CD4-positive, alpha-beta T cell (primary cell): ENCODE measurements at places on chromosomes 12 and 14. TPM values are rescaled to one million over a fixed set of nuclear protein-coding genes. Genes with fewer than 3 reads are reported as not detected.
A peak's percentile ranks its signal among the peaks of the same experiment; 100 is the strongest.

DNA sequence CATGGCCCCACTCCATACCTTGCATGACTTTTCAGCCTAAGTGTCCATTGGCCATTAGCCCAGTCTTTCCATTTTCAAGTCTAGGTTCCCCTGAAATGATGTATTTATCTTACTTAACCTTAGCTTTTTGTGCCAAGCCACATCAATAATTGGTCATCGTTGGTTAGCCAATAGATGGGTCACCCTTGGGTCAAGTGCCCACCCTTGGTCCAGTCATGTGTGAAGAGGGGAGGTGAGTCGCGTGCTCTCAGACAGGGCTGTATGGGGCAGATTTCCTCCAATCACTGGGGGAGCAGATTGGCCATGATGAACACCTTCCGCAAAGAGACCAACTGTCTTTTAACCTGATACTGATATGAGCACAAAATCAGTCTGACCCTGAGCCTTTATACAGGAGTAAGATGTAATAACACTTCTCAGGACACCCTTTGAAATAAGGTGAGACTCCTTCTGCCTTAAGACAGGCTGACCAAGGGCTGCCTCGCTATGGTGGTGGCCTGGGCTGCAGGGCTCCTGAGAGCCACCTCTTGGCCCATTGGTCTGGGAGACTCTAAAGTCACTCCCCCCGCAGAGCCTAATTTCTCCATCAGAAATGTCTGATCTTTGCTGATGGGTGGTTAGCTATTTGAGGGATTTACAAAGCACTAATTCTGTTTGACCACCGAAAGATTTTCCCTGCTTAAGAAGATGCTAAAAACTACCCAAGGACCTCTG, 143.2 kb downstream of the ZFP36L1 start:
- H3K27me3 ChIP-seq, result no peaks in the 10 kb centered on the region
- H3K4me1 ChIP-seq, result peaks cover 3% of the 10 kb centered on the region
- no peak overlapping the region for H3K27ac ChIP-seq
- H3K36me3 ChIP-seq, result no peaks in the 10 kb centered on the region
- H3K4me3 ChIP-seq, result no peak overlapping the region

GRCh38 chr12:95633049-95633731, 81.9 kb upstream of the USP44 start:
- no peak for DNase-seq
- no peaks in the 10 kb centered on the region for H3K27me3 ChIP-seq
- no peaks in the 10 kb centered on the region for H3K4me1 ChIP-seq
- no peaks in the 10 kb centered on the region for H3K36me3 ChIP-seq

DNA sequence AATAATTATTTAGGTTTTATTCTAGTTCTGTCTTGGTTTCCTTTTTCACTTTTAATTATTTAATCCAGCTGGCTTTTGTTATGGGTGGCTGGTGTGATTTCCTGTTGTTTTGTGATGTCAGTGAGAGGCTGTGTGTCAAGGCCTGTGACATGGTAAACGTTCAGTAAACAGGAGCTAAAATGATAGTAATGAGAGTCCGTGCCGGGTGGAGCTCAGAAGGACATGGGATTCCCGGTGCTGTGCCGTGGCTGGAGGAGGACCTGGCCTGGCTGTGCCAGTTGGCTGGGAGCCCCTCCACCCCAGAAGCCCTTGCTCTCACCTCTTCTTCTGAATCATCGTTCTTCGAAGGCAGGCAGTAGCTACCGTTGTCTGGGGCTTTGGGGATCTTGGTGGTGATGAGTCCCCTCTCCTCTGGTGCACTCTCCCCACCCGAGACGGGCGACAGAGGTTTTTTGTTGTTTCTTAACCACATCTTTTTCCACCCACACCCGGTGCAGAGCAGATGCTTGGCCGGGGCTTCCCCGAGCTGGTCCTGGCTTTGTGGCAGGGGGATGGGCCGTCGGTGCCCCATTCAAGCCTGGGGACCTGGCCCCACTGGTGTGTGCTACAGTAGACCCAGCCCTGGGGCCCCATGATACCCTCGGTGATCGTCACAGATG, 29.1 kb downstream of the SH2B3 start:
- no peaks in the 10 kb centered on the region for H3K36me3 ChIP-seq
- H3K27ac ChIP-seq, result peak overlapping the region; percentile 97
- no peaks in the 10 kb centered on the region for H3K27me3 ChIP-seq
- peaks cover 97% of the 10 kb centered on the region for H3K4me1 ChIP-seq
- H3K4me3 ChIP-seq, result peak overlapping the region; percentile 43

DNA sequence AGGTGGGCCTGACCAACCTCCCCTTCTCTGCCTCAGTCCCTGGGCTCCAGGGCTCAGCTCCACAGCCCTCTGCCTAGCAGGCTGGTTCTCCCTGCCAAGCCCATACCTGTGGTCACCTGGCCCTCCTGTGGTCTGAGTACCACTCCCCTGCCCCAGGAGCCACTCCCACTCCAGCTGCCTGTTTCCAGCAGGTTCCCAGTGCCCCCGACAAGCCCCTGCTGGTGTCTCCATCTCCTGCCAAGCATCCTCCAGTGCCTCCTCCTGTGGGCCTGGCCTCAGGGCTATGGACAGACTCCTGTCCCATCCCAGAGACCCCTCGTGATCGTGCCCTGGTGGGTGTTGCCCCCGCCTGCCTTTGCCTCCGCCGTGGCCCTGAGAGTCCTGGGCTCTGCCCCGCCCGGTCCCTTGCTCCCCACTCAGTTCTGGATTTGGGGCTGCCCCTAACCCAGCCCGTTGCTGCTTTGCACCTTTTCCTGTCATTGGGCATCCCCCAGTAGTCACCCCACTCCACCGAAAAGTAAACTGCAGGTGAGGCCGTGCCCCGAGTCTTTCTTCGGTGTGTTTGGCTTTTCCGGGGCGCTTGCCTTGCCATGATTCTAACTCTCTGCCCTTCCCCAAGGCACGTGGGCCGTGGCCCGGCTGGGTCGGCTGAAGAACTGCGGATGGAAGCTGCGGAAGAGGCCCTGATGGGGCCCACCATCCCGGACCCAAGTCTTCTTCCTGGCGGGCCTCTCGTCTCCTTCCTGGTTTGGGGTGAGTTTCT, 9.8 kb downstream of the MEG3 start:
- H3K27me3 ChIP-seq, result peaks cover 3% of the 10 kb centered on the region
- H3K4me1 ChIP-seq, result no peaks in the 10 kb centered on the region
- no peaks in the 10 kb centered on the region for H3K36me3 ChIP-seq
- no peak overlapping the region for H3K4me3 ChIP-seq
- H3K27ac ChIP-seq, result no peak overlapping the region

GRCh38 chr12:31834150-31834549, 105.3 kb upstream of the AMN1 start:
- H3K4me3 ChIP-seq, result no peak overlapping the region
- no peak for DNase-seq
- H3K4me1 ChIP-seq, result peaks cover 25% of the 10 kb centered on the region
- H3K27ac ChIP-seq, result no peak overlapping the region
- H3K27me3 ChIP-seq, result no peaks in the 10 kb centered on the region
- no peaks in the 10 kb centered on the region for H3K36me3 ChIP-seq

- DNase-seq, result no peak
- no peaks in the 10 kb centered on the region for H3K27me3 ChIP-seq
- no peaks in the 10 kb centered on the region for H3K36me3 ChIP-seq
- H3K4me1 ChIP-seq, result no peaks in the 10 kb centered on the region
- H3K4me3 ChIP-seq, result no peak overlapping the region
- no peak overlapping the region for H3K27ac ChIP-seq
Observed at GRCh38 chr12:101221301-101221700, 11.3 kb upstream of the SLC5A8 start.

DNA sequence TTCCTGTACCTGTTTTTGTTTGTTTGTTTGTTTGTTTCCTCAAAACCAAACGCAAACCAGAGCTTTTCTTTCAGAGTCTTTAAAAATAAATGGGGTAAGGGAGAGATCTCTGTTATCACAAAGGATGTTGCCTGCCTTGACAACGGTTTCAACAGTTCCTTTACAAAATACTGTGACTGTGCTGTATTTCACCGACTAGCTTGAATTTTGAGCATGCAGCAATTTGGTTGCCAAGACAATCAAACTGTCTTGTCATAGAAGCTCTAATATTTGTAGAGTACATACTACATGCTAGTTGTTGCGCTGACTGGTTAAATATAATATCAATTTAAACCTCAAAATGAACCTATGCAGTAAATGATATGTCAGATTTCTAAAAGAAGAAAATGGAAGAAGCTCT, 22.4 kb upstream of the TCP11L2 start:
- no peaks in the 10 kb centered on the region for H3K36me3 ChIP-seq
- no peaks in the 10 kb centered on the region for H3K4me1 ChIP-seq
- DNase-seq, result no peak
- no peak overlapping the region for H3K27ac ChIP-seq
- H3K27me3 ChIP-seq, result no peaks in the 10 kb centered on the region
- H3K4me3 ChIP-seq, result no peak overlapping the region

The BBS10 gene
- 1.4 TPM for total RNA-seq

The ANKRD33 gene
- total RNA-seq, result not detected

The NRL gene
- 1.6 TPM for total RNA-seq

The MIP gene
- not detected for total RNA-seq

The GLT1D1 gene
- total RNA-seq, result 0.22 TPM

The DBX2 gene
- total RNA-seq, result not detected
